Effector memory CD8-positive, alpha-beta T cell (primary cell): ENCODE measurements at places on chromosomes 16 and 17.

- peaks cover 5% of the 10 kb centered on the region for H3K4me1 ChIP-seq
- H3K27me3 ChIP-seq: peaks cover 56% of the 10 kb centered on the region
- no peak overlapping the region for H3K4me3 ChIP-seq
- H3K36me3 ChIP-seq: no peaks in the 10 kb centered on the region
- H3K27ac ChIP-seq: no peak overlapping the region
Measured at GRCh38 chr16:51149721-51150164, 1.3 kb downstream of the SALL1 start.

DNA sequence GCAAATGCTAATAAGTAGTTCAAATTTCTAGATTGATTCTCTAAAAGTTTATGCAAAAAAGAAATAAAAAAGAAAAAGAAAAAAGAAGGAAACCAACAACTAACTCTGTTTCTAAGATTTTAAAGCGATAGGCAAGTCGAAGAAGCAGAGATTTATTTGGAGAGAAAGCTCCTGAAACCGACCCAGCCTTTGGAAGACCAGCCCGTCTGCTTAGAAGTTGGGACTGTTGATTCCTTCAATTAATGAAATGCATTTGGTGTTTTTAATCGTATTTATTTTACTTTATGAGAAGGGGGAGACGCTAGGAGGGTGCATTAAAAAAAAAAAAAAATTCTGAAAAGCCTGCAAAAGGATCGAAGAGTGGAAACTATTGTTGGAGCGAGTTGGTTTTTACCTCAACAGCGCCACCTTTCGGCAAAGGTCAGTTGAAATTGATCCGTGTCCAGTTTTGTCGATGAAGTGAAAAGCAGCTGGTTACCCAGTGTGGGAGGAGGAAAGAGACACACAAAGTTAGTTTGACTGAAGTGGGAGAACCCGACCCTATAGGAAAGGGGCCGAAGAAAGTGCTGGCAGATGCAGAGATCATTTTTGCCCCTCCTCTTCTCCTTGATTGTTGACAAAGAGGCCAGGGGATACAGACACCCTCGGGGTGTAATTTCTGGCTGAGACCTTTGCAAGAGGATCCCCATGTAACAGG, 1.5 kb upstream of the MAF start:
- H3K27ac ChIP-seq: peak overlapping the region; percentile 93
- peak; percentile 90 for DNase-seq
- peaks cover 14% of the 10 kb centered on the region for H3K4me1 ChIP-seq
- peaks cover 40% of the 10 kb centered on the region for H3K36me3 ChIP-seq

DNA sequence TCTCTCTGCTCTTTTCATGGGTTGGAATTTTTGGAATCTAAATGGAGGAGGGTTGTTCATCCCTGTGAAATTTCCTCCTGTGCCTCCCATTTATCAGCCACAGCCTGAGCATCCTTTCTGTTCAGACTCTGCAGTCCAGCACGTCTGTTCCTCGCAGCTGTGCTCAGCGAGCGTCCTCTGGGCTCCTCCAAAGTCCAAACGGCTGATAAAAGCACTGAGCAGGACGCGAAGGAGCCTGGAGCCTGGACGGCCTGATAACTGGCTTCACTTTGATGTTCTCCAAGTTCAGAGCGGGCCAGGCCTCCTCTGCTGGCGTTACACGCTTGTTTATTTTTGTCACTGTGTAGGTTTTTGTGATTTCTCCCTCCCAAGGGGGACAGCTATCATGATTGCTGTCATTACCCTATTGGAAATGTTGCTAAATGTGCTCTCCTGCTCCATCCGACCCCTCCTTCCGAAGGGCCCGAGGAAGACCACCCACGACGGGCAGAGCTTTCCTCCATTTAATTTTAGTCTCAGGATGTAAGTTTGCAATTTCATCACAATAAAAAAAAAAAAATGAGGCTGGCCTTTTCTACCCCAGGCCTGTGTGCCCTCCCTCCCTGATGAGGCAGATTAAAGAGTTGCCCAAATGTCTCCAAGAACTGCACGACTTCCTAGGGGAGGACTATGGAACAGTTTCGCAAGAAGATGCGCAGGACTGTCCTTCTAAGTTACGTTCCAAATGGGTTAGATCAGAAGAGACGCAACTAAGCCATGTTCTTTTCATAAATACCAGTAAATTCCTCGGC, 290.5 kb upstream of the FOXF1 start:
- H3K27me3 ChIP-seq: peaks cover 28% of the 10 kb centered on the region
- no peak for DNase-seq
- H3K36me3 ChIP-seq: no peaks in the 10 kb centered on the region

DNA sequence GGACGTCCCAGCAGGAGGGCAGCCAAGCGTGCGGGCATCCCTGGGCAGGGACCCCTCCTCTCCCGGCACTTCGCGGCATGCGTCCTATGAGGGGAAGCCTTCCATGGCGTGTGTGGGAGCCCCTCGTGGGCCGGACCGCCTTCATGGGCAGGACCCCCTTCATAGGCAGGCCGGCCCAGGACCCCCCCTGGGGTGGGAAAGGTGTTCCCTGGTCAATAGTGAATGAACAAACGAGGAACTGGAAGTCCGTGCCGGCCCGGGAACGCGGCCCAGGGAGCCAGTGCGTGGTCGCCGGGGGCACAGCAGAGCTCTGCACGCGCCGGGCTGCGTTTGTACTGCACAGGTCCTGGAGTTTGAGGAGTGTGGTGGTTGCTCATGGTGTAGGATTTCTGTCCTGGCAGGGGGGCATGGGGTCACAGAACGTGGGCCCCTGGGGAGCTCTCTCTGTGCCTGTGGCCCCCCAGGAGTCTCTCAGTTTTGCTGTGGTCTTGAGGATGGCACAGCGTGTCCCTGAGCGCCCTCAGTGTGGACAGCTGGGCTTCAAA, 13.9 kb downstream of the BAIAP2 start:
- H3K36me3 ChIP-seq: peaks cover 25% of the 10 kb centered on the region
- peak overlapping the region; percentile 72 for H3K27ac ChIP-seq
- H3K4me3 ChIP-seq: peak overlapping the region; percentile 70
- no peaks in the 10 kb centered on the region for H3K27me3 ChIP-seq

GRCh38 chr17:57997085-57997809, 9.2 kb upstream of the VEZF1 start:
- H3K4me3 ChIP-seq: no peak overlapping the region
- DNase-seq: no peak
- H3K27ac ChIP-seq: no peak overlapping the region
- peaks cover 15% of the 10 kb centered on the region for H3K4me1 ChIP-seq
- H3K27me3 ChIP-seq: no peaks in the 10 kb centered on the region

DNA sequence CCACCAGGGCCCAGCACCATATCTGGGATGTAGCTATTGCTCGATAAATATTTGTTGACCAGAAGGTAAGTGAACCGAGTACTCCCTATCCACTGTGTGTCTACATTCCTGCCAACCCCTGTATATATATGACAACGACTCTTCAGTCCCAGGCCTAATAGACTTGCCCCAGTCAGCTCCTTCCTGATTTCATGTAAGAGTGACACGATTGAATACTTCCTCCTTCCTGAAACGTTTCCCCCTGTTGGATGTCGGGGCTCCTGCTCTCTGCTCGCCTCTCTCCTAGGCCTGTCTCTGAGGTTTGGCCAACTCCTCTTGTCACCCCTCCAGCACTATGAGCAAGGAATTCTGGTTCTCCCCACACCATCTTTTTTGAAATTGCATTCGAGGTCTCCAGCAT, 178.9 kb downstream of the PRKCA start:
- no peak overlapping the region for H3K4me3 ChIP-seq
- H3K27ac ChIP-seq: no peak overlapping the region
- no peaks in the 10 kb centered on the region for H3K27me3 ChIP-seq
- H3K36me3 ChIP-seq: no peaks in the 10 kb centered on the region
- no peaks in the 10 kb centered on the region for H3K4me1 ChIP-seq
- no peak for DNase-seq

DNA sequence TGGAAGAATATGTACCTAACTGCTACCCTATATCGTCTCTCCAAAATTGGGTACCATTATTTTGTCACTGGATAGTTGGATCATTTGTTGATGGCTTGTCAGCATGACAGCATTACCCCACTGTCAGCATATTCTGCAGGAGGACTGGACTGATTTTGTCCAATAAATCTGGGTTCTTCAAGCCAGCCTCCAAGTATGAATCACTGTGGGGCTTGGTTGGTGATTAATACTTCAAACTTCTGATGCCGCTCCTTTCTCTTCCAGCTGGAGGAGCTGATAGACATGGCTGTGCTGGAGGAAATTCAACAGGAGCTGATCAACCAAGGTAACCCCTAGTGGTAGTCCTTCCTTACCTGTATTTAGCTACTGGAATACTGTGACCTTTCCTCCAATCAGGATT, 2.5 kb downstream of the RPAIN start:
- H3K36me3 ChIP-seq: peaks cover 66% of the 10 kb centered on the region
- H3K4me1 ChIP-seq: peaks cover 15% of the 10 kb centered on the region
- H3K27ac ChIP-seq: no peak overlapping the region
- DNase-seq: no peak
- no peaks in the 10 kb centered on the region for H3K27me3 ChIP-seq

- peaks cover 10% of the 10 kb centered on the region for H3K27me3 ChIP-seq
- H3K36me3 ChIP-seq: peaks cover 68% of the 10 kb centered on the region
- no peak overlapping the region for H3K27ac ChIP-seq
- no peak for DNase-seq
- peaks cover 19% of the 10 kb centered on the region for H3K4me1 ChIP-seq
Measured at GRCh38 chr17:83103200-83103942, 24.0 kb downstream of the METRNL start.

DNA sequence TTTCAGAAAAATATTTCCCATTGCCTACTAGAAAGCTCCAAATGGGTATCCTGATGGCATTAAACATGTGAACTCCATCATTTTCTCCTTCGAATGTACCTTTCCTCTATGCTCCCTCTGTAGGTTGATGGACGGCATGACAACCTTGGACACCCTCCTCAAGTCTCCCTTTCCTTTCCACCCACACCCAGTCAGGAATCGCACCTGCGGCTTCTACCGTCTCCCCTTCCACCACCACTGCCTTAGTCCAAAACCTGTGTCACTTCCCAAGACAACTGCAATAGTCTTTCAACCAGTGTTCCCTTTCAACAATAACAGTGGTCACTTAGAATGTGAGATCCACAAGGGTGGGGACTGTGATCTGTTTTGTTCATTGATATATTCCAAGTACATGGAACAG, 233.1 kb upstream of the AXIN2 start:
- H3K27me3 ChIP-seq: peaks cover 10% of the 10 kb centered on the region
- H3K36me3 ChIP-seq: no peaks in the 10 kb centered on the region
- no peak for DNase-seq
- no peak overlapping the region for H3K4me3 ChIP-seq

- H3K27ac ChIP-seq: no peak overlapping the region
- H3K4me3 ChIP-seq: no peak overlapping the region
- no peaks in the 10 kb centered on the region for H3K4me1 ChIP-seq
Measured at GRCh38 chr16:65384441-65384840, 262.6 kb upstream of the CDH11 start.

DNA sequence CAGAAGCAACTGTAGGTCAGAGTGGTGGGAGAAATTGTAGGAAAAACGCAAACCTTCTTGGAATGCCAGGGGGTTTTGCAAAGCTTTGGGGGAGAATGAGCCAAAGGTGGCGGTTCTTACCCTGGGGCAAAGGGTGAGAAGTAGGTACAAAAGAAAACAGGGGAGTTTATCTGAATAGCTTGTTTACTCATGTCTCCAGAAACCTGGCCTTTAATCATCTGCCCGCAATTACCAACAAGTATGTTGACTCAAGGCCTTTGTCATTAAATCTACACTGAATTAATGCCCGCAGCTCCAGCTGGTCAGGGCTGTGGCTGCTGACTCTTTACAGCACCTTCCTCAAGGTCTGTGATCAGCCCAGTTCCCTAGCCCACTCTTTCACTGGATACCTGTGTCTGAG, 320.1 kb downstream of the CBLN1 start:
- H3K27ac ChIP-seq: no peak overlapping the region
- no peaks in the 10 kb centered on the region for H3K27me3 ChIP-seq
- H3K4me3 ChIP-seq: no peak overlapping the region
- H3K4me1 ChIP-seq: no peaks in the 10 kb centered on the region
- H3K36me3 ChIP-seq: no peaks in the 10 kb centered on the region

- H3K27ac ChIP-seq: no peak overlapping the region
- no peak overlapping the region for H3K4me3 ChIP-seq
- DNase-seq: no peak
- no peaks in the 10 kb centered on the region for H3K27me3 ChIP-seq
- H3K36me3 ChIP-seq: peaks cover 67% of the 10 kb centered on the region
- H3K4me1 ChIP-seq: peaks cover 26% of the 10 kb centered on the region
Measured at GRCh38 chr16:11674818-11675560, 6.7 kb downstream of the SNN start.

- H3K36me3 ChIP-seq: no peaks in the 10 kb centered on the region
- no peak overlapping the region for H3K27ac ChIP-seq
- H3K27me3 ChIP-seq: peaks cover 58% of the 10 kb centered on the region
- no peaks in the 10 kb centered on the region for H3K4me1 ChIP-seq
Measured at GRCh38 chr16:49282690-49283375, 1.2 kb upstream of the CBLN1 start.

- peaks cover 95% of the 10 kb centered on the region for H3K36me3 ChIP-seq
- H3K4me1 ChIP-seq: peaks cover 10% of the 10 kb centered on the region
- no peak overlapping the region for H3K27ac ChIP-seq
- no peak overlapping the region for H3K4me3 ChIP-seq
- DNase-seq: no peak
- H3K27me3 ChIP-seq: no peaks in the 10 kb centered on the region
Measured at GRCh38 chr17:67353929-67354574, 12.3 kb downstream of the PSMD12 start.

DNA sequence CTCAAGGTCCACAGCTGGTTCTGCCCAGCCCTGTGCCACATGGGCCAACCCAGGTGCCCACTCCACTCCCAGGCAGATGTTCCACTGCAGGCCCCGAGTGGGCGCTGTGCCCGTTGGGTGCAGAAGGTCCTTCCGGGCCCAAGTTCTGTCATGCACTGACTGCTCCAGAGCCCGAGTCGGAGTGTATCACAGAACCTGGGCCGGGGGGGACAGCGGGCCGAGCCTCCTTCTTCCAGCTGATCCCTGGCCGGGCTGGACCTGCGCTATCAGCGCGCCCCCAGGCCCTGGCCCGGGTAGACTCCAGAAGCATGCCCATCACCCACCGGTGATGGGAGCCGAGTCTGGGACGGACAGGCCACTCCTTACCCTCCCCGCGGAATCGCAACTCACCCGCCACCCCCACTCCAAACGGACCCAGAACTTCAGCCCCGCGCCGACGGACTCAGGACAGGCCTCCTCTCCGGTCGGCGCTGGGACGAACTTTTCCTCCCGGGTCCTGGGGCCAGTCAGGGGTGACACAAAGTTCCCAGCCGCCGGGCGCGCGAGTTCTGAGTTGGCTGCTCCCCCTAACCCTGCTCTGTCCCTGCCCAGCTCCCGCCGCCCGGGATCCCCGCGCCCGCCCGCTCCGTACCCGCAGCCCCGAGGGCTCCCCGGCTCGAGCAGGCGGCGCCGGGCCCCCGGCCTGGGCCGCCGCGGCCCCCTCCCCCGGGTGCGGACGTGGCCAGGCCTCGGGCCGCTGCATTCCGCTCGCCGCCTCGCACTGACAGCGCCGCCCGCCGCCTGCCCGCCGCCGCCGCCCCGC, at the start of gene COPZ2:
COPZ2 (minus strand) TSS at position 762 of the 802 bp plus-strand sequence; CDS start at position 742, 20 bp downstream.
- no peaks in the 10 kb centered on the region for H3K36me3 ChIP-seq
- H3K4me1 ChIP-seq: peaks cover 5% of the 10 kb centered on the region
- no peak within 1 kb of the TSS for H3K27ac ChIP-seq
- H3K27me3 ChIP-seq: peaks cover 50% of the 10 kb centered on the region
